ENCODE measurements at places on chromosomes 6 and 20. TPM values are rescaled to one million over a fixed set of nuclear protein-coding genes. Genes with fewer than 3 reads are reported as not detected.

- no peak overlapping the region for H3K4me3 ChIP-seq
- DNase-seq, result no peak
- H3K27ac ChIP-seq, result no peak overlapping the region
- no peaks in the 10 kb centered on the region for H3K4me1 ChIP-seq
Measured at GRCh38 chr6:11631539-11631938, 94.0 kb downstream of the TMEM170B start.

DNA sequence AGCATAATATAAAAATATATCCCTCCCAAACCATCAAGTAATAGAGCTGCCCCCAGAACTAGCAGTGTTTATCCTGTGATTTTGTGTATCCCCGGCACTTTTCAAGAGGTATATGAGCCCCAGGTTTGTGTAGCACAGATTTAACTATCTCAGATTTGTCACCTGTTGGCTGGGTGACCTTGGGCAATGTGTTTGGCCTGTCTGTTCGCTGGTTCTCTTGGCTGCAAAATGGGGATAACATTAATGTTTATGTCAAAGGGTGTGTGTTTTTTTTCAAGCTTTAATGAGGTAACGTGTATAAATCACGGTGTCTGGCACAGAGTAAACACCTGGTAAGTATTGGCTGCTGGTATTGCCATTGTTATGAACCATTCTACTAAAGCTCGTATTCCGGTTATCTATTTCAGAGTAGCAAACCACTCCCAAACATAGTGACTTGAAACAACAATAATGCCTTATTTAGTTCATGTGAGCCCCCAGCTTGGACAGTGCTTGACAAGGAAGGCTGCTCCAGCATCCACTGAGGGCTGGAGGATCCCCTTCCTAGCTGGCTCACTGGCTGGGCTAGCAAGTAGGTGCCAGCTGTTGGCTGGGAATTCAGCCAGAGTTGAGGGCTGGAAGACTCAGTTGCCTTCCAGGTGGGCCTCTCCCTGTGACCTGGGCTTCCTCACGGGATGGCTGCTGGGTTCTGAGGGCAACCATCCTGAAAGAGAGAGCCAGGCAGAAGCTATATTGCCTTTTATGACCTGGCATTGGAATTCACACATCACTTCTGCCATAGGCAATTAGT, 36.2 kb downstream of the PDRG1 start:
- H3K27ac ChIP-seq, result no peak overlapping the region
- H3K4me1 ChIP-seq, result no peaks in the 10 kb centered on the region
- H3K36me3 ChIP-seq, result no peaks in the 10 kb centered on the region
- H3K4me3 ChIP-seq, result no peak overlapping the region
- H3K27me3 ChIP-seq, result peaks cover 20% of the 10 kb centered on the region

DNA sequence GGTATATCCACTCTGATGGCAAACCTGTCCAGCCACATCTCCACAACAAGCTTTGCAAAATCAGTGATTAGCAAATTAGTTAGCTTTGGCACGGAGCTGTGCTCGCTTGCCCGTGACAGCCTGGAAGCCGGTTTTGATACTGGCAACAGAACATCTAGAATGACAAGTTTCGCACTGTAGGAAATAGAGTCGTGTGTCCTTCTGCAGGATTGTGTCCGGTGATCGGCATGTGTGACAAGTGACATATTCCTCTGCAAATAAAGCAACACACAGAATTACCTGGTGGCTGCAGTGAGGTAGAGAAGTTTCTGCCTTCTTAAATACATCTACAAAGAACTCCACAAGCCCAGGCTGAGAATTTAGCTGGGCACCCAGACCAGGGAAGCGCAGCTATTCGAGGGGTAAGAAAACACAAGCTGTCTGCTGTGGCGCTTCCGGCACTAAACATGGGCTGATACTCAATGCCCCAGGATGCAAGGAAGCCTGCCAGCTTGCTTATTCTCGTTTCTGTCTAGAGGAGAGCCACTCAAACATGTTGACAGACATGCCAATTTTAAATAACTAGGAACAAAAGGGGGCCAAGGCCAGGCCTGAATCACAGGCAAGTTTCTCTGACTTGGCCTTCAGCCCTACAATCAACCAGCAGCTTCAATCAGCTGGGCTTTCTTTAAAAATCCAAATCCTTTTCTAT, 22.2 kb downstream of the EIF2S2 start:
- H3K4me3 ChIP-seq, result no peak overlapping the region
- peak overlapping the region; percentile 29 for H3K27ac ChIP-seq
- peaks cover 49% of the 10 kb centered on the region for H3K36me3 ChIP-seq
- H3K4me1 ChIP-seq, result peaks cover 13% of the 10 kb centered on the region
- DNase-seq, result no peak
- no peaks in the 10 kb centered on the region for H3K27me3 ChIP-seq

IRF4 gene
- total RNA-seq, result 432 TPM

DNA sequence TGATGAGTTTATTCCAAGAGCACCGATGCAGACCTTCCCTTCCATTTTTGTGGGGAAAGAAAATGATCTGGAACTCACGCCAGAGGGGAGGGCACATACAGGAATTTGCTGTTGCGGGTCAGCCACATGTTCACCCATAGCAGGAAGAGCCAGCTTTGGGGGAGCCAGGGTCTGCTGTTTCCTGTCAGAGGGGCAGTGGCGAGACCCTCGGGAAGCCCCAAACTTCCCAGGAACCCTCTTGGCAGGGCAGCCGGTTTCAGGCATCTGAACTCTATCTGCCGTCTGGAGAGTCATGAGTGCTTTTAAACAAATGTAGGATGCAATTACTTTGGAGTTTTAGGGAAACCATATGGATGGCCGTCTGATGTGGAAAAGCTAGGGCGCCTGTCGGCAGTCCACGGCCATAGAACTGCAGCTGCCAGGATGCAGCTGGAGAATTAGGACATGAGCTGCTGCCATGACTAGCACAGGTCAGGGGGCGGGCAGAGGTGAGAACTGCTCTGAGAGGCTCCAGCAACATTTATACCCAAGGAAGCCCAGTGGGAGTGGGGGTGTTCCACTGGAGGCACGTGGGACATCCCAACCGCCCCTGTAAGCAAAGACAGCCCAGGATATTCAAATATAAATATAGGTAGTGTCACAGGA, 14.8 kb upstream of the SERPINB9 start:
- peaks cover 3% of the 10 kb centered on the region for H3K36me3 ChIP-seq
- no peak for DNase-seq
- no peak overlapping the region for H3K4me3 ChIP-seq
- peaks cover 13% of the 10 kb centered on the region for H3K4me1 ChIP-seq
- no peak overlapping the region for H3K27ac ChIP-seq

DNA sequence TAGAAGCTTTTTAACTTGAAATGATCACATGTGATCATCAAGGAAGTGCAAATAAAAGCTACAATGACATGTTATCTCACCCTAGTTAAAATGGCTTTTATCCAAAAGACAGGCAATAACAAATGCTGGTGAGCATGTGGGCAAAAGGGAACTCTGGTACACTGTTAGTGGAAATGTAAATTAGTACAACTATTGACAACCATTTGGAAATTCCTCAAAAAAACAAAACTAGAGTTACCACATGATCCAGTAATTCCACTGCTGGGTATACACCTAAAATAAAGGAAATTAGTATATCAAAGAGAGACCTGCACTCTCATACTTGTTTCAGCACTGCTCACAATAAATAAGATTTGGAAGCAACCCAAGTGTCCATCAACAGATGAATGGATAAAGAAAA, 108.7 kb downstream of the HTR1B start:
- no peak for DNase-seq
- no peak overlapping the region for H3K27ac ChIP-seq
- H3K4me1 ChIP-seq, result no peaks in the 10 kb centered on the region
- no peaks in the 10 kb centered on the region for H3K27me3 ChIP-seq

Data from activated naive CD8-positive, alpha-beta T cell treated with anti-CD3 and anti-CD28 coated beads for 36 hours (primary cell).